ENCODE measurements at places on chromosomes 2 and 18.

DNA sequence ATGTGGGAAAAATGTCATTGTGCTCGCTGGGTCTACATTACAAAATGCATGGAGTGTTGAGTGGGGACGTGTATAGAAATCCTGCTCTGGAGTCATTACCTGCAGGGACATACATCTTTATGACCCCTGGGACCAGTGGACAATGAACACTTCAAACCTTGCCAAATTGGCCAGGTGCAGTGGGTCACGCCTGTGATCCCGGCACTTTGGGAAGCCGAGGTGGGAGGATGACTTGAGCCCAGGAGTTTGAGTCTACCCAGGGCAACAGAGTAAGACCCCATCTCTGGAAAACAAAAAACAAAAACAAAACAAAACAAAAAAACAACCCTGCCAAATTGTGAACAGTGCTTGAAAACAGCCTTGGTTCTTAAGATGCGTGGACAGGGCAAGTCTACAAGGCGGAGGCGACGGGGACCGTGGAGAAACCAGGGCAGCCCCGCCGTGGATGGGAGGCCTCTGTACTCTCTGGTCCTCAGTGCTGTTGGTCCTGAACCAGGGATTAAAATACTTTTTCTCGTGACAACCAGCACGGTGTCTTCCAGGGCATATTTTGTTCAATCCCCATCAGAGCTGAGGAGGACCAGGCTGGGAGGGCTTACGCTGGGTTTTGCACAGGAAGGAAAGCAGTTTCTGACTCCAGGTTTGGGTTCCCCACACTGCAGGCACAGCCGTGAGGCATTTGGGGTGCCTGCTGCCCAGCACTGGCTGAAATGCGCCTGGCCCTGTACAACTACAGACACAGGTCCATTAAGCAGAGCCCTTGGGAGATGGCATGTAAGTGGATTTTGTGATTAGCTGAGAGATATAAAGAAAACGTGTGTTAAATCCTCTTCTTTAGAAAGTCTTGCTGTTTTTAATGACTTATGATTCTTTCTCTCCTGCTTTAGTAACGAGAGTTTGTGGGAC is 13.7 kb downstream of the COLEC11 start:
- DNase-seq = no peak

DNA sequence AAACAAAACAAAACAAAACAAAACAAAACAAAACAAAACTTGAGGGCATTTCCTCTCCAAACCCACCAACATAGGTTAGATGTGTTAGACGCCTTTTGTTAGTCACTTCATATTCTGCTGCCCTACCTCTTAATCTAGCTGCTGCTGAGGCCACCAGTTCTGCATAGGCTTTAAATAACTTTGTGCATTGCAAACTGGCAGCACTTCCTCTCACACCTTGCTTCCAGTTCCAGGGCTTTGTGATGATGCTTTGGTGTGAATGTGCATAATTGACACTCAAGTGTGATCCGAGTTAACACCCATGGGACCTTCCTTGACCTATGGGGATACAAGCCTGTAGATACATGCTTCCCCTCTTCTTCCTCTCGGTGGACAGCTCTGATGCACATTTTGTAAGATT is 2.3 kb upstream of the SERPINB11 start:
- no peak for DNase-seq

DNA sequence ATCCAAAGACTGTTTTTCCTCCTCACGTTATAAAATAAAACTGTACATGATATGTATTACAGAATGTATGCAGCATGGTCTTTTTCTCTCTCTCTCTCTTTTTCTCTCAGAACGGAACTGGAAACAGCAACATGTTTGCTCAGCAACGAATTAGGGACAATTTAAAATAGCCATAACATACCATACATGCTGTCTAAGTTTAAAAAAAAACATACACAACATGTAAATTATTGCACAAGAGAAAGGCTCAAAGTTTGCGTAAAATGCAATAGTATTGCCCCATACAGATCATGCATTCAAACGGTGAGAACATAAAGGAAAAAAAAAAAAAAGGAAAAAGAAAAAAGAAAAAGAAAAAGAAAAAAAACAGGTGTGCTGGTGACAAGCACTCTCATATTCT is 93.6 kb downstream of the BCL11A start:
- no peak for DNase-seq

DNA sequence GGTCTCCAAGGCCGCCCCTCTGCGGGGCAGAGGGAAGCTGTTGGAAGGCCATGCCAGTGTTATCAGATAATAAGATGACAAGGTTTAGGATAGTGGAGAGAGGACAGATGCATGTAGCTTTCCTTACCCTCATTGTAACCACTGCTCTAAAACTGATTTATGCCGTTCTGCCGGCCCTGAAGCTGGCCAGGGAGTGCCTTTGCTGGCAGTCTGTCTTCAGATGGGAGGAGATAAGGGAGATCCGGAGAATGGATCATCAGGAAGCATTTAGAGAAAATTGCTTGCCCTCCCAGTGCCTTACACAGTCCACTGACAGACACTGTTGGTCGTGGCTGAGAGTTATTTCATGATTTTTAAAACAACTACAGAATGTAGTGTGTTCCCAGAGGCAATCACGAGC is 35.4 kb upstream of the MYO3B start:
- no peak for DNase-seq

DNA sequence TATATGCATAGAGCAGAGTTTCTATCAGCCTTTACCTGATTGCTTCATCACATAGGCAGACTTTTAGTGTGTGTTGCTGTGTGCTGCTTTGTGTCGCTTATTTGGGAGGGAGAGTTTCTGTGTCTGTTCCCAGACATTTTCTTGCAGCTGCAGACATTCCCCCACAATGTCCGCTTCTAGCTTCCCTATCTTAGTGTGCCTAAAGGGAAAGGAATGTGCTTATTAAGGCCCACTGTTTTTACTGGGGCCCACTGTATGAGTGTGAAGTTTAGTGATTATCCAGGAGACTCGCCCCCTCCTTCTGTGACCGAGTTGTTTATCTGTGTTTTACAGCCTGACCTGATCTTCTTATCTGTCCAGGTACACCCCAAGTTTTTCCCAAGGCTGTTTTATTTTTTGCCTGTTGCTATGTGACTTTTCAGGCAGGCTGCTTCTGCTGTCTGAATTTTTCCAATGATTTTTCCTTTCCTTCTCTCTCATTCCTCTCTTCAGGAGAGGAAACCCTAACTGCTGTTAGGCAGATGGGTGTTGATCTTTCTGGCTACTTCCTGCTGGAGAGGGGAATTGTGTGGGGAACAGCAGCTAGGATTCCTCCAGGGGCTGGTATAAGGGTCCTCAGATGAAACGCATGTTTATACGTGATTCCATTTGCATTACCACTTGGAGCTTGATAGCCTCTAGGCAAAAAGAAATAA is 47.6 kb downstream of the STK17B start:
- DNase-seq = no peak

DNA sequence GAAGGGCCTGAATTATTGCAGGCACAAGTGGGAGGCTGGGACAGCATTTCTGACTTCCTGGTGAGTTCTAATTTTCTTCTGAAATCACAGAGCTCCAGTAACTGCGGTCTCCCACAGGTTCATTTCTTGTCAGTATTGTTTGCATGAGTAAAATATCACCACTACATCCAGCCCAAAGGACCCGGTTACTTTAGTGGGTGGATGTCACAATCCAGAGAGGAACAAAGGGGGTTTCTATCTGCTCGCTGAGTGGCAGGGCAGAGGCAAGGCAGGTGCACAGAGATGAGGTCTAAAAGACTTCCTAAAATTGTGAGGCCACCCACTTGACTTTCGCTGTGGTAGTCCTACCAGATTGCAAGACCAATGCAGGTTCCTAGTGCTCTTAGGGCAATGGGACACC is 800.4 kb upstream of the ID2 start:
- DNase-seq = no peak

GRCh38 chr2:190968522-190968921 is 45.4 kb downstream of the STAT1 start:
- no peak for DNase-seq

- no peak for DNase-seq
Observed at GRCh38 chr18:58861353-58861752, 3.3 kb upstream of the ZNF532 start.

- no peak for DNase-seq
Observed at GRCh38 chr18:22065311-22065710, 104.1 kb upstream of the GATA6 start.

DNA sequence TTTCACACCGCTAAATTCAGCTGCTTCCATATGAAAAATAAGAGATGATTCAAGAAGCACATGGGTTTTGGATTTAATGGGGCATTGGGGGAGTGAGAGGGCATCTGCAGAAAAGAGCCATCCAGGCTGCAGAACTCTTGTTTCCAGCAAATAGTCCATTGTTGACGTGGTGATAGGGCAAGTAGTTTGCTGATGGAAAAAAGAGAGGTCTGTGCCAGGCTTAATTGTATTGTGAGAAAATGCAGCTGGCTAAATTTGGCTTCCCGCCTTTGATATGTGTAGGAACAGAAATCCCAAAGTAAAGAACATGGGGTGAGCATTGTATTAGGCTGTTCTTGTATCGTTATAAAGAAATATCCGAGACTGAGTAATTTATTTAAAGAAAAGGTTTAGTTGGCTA is 199.5 kb downstream of the SETBP1 start:
- no peak for DNase-seq

GRCh38 chr2:174815526-174815925 is 51.3 kb upstream of the CHRNA1 start:
- no peak for DNase-seq

- peak; percentile 71 for DNase-seq
Observed at GRCh38 chr2:85413592-85414420, 3.6 kb upstream of the CAPG start.

- no peak for DNase-seq
Observed at GRCh38 chr2:197943731-197944130, 139.3 kb downstream of the PLCL1 start.

DNA sequence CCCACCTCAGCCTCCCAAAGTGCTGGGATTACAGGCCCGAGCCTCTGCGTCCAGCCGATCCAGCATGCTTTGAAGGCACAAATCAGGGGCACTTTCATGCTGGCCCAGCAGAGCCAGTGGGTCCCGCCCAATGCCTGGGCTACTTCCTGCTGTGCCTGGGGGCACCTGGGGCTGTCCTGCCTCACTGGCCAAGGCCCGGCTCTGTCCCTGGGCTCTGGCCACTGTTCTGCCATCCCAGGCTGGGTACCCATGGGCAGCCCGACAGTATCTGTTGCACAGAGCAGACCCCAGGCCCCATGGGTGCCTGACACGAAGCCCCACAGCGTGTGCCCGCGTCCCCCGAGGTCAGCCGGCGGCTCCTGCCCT is 6.8 kb upstream of the GAL3ST2 start:
- DNase-seq = no peak

- peak; percentile 41 for DNase-seq
Observed at GRCh38 chr2:160324161-160324800, 124.2 kb upstream of the ITGB6 start.

DNA sequence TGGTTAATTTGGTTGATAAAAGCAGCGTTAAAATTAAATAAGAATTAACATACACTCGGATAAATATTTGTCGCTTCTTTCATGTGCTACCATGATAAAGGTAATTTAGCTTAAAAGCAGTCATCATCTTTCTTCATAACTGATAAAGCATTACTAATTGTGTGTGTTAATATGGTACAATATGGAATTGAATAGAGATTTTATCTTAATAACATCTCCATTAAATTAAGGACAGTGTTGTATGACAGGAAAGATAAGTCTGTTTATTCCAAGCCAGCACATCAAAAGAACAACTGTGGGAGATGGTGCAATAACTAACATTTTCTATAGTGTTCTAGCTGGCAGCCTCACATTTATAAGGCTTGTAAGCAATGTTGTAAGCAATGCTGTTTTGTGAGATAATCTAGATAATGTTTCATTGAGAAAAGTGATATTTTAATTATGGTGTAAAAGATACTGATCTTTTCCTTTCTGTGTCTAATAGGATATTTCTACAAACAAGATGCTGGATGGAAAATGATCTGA is 64.4 kb upstream of the AFF3 start:
- no peak for DNase-seq

GRCh38 chr2:237500681-237501424 is 13.8 kb downstream of the MLPH start:
- no peak for DNase-seq

DNA sequence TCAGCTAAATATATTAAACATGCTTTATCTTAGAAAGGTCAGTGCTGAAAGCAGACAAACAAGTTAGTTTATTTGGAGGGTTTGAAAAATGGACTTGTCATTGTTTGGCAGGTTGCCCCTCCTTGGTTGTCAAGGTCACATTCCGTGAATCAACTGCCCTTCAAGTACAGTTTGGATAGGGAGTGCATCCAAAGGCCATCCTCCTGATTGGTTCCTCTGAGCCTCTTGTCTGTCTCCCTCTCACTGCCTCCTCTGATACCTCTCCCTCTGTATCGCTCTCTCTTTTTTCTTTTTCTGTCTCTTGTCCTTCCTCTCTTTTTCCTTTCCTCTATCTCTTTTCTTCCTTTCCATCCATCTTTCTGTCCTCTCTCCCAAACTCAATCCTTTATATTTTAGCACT is 5.4 kb downstream of the ITGAV start:
- DNase-seq = no peak
